ENCODE measurements at places on chromosomes 3 and 15.

- peak; percentile 74 for DNase-seq
These were observed 546.9 kb downstream of the RBMS3 start for GRCh38 chr3:29827756-29828155.

- no peak for DNase-seq
These were observed 33.5 kb downstream of the TUSC7 start for GRCh38 chr3:116743062-116743461.

DNA sequence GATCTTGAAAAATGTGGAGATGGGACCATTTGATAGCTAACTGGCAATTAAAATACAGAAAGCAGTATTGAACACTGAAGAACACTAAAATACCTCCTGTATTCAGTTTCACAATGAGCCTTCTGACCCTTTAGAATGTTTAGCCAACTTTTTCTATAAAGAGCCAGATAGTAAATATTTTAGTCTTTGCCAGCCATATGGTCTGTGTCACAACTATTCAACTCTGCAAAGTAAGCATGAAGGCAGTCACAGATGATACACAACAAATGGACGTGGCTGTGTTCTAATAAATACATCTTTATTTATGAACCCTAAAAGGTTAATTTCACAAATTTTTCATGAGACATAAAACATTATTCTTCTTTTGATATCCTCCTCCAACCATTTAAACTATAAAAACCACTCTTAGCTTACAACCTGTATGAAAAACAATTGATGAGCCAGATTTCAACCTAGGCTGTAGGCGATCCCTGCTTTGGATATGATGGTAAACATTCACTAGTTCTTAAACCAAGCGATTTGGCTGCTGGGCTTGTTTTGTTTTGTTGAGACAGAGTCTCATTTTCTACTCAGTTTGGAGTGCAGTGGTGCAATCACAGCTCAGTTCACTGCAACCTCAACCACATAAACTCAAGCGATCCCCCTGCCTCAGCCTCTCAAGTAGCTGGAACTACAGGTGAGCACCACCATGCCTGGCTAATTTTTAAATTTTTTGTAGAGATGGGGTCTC, 13.6 kb upstream of the CSPG5 start:
- no peak for DNase-seq

GRCh38 chr3:152314677-152315353, 46.1 kb downstream of the MBNL1 start:
- no peak for DNase-seq

- DNase-seq = peak; percentile 13
These were observed 22.5 kb downstream of the LRRN1 start for GRCh38 chr3:3821777-3822176.

- DNase-seq = no peak
These were observed 312.1 kb downstream of the ARRDC4 start for GRCh38 chr15:98272625-98273024.

- DNase-seq = no peak
These were observed 106.3 kb downstream of the PDCD6IP start for GRCh38 chr3:33904730-33905129.

DNA sequence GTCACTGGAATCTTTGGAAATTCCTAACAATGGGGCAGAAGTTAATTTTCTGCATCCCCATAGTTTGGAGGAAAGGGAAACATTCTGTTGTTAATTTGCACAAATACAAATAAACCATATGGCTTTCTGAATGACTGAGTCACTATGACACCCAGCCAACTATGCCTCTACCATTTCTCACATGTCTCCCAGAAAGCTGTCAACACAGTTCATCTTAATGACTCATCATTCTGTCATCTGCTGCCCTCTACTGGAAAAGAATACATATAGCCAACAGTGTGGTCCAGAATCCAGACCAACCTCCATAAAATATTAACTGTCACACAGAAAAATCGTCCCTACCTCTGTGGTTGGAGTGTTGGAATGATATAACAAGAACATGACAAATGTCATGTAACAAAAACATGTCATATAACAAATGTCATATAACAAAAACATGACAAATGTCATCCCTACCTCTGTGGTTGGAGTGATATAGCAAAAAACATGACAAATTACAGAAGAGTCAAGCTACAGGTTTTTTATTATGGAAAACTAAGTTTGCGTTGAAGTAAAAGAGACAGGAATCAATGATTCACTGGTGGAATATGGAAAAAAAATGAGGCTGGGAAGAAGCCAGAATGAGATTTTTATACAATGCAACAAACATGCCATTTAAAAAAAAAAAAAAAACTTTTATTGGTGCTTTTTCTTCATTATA, 47.7 kb upstream of the GYG1 start:
- DNase-seq = peak; percentile 92

- no peak for DNase-seq
These were observed 131.1 kb downstream of the ZNF280D start for GRCh38 chr15:56602253-56602652.

GRCh38 chr3:9406856-9407626, 9.6 kb downstream of the SETD5 start:
- DNase-seq = no peak

- peak; percentile 68 for DNase-seq
These were observed 2.2 kb upstream of the GRAMD2A start for GRCh38 chr15:72199721-72200212.

GRCh38 chr3:70150599-70150998, 151.1 kb downstream of the SAMMSON start:
- no peak for DNase-seq

DNA sequence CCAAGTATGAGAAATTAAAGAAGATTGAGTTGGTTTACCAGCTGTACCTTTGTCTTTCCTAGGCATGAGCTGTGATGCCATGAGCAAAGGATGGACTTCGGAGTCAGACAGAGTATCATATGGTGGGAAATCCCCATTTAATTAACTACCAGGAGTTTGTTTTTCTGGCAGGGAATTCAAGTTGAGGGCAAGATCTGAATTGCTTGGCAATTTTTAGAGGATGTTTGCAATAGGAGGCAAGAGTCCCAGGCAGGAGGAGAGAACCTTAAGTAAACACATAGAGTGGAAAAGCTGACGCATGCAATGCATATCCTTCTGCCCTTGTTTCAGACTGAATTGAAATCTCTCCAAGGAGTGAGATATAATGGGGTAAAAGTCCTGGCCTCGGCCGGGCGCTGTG, 569.7 kb upstream of the MDFIC2 start:
- DNase-seq = peak; percentile 18

DNA sequence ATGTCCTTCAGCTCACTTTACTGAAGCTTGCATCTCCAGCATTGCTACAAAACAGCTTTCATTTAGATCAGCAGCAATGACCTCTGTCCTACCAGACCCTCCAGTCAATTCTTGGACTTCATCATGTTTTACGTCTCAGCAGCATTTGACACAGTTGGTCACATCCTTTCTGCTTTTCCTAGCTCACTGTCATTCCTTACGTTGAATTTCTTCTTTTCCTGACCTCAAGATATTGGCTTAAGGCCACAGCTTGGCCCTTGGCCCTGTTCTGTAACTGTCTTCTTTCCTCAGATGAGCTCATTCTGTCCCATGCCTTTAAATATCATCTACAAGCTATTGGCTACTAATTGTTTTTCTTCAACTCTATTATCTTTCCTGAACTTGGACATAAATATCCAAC, 576.2 kb upstream of the KCNMB2 start:
- no peak for DNase-seq

- peak; percentile 75 for DNase-seq
These were observed 1.3 kb downstream of the MED12L start for GRCh38 chr3:151086484-151087456.

DNA sequence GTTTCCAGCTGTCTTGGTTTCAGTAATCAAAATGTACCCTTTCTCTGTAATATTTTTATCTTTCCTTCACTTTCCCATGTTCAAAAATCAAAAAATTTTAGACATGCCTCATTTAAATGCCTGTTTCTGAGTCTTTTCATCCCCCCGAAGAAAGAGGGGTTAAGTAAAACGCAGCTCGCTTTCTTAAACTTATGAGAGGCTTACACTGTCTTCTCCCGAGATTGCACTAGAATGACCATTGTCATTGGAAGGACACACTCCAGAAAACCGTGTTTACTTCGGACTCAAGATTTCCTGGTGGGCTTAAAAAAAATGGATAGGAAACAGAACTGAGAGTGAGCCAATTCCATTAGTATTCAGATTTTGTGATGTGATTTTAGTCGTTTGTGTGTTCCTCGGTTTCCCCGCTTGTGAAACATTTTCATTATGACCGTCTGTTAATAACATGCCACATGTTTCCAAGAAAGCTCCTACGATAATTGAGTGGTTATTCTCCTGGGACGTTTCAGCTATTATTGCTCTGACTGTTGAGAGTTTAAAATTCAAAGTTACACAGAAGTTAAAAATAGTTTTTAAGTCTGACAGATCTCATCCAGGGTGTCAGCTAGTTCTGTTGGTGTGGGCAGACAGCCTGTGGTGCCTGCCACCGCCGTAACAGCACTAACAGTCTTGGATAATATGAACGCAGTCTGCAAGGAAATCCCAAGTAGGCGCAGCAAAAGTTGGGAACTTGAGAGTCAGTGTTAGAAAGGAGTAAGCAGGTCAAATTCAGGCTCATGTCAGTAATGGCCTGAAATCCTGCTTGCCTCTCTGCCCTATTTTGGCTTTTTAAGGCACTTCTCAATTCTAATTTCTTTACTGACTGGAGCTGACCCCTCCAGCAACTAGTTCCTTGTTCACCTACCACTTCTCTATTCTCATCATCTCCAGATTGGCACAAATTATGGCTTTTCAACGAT, 1.5 kb downstream of the CRYBG3 start:
- DNase-seq = no peak

DNA sequence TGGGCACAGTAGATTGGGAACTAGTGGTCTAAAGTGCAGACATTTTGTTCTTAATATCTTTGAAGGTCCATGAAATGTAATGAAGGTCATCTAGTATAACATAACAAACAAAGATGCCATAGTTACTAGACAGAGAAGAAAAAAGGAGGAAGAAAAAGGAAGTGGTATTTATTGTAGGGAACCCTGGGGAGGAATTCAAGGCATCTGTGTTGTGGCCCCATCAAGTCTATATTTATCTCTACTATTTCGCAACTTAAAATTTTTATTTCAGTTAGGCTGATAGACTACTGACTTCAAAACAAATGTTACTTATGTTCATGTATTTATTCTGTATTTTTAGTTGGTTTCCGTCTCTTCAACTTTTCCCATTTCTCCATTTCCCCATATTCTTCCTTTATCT, 48.9 kb upstream of the ZDHHC23 start:
- DNase-seq = peak; percentile 81

DNA sequence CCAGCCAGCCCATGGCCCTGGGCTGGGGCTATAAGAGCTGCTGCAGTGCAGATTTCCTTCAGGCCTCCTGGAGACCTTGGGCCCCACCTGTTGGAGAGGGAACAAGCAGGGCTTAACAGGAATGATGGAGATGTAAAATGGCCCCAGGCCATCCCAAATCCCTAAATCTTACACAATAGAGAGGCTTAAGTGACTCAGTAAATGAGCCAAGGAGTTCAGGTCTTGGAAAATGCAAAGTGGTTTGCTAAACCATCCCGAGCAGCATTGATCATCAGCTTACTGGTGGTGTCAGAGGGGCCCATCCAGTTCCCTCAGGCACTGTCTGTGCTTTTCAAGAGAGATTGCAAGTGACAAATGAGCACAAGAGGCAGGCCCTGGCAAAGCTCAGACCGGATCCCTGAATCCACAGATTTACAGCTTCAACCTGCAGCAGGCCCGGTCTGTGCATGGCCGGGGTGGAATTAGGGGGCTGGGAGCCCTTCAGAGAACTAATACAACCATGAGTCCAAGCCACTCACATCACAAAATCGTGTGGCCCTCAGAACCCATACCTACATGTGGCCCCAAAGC, 325.4 kb downstream of the UACA start:
- DNase-seq = peak; percentile 53

GRCh38 chr3:123284399-123285010, 82.8 kb downstream of the SEC22A start:
- DNase-seq = no peak

DNA sequence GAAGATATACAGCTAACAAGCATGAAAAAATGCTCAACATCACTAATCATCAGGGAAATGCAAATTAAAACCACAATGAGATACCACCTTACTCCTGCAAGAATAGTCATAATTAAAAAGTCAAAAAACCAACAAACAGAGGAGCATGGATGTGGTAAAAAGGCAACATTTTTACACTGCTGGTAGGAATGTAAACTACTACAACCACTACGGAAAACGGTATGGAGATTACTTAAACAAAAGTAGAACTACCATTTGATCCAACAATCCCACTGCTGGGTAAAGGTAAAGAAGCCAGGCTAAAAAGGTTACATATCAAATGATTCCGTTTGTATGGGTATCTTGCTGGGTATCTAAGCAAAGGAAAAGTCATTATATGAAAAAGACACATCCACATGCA, 53.8 kb downstream of the STAG1 start:
- no peak for DNase-seq

DNA sequence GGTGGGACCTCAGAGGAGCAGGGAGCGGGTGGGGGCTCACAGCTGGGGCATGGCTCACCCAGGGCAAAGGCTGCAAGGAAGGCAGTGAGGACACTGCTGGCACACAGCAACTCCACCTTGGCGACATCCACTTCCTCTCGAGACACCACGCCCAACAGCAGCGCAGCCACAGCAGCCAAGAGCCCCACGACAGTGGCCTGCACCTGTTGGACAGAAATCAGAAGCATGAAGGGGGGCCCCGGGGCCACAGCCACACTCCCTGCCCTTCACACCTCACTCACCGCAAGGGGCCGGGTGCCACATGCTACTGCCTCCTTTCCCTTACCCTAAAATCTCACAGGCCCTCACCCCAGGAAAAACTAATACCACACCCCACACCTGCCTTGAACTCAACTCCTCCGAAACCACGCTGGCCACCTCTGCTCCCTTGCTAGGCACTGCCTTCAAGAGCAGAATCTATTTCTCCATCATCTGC, 57.3 kb downstream of the ROPN1B start:
- DNase-seq = no peak
